ENCODE measurements at places on chromosomes 5 and 9. TPM values are rescaled to one million over a fixed set of nuclear protein-coding genes. Genes with fewer than 3 reads are reported as not detected.
A peak's percentile ranks its signal among the peaks of the same experiment; 100 is the strongest.

EQTN gene
- total RNA-seq: 0.08 TPM

ARHGEF28 gene
- 13.9 TPM for total RNA-seq

LCN2 gene
- total RNA-seq: 10.0 TPM

SLC34A3 gene
- not detected for total RNA-seq

GRCh38 chr5:139027150-139027549, 152.0 kb upstream of the LRRTM2 start:
- no peaks in the 10 kb centered on the region for H3K36me3 ChIP-seq
- no peak for DNase-seq
- no peaks in the 10 kb centered on the region for H3K27me3 ChIP-seq
- no peak overlapping the region for H3K4me3 ChIP-seq

- no peak overlapping the region for H3K27ac ChIP-seq
- H3K27me3 ChIP-seq: no peaks in the 10 kb centered on the region
- H3K4me1 ChIP-seq: no peaks in the 10 kb centered on the region
- H3K36me3 ChIP-seq: no peaks in the 10 kb centered on the region
- no peak overlapping the region for H3K4me3 ChIP-seq
- no peak for DNase-seq
Observed at GRCh38 chr5:60483050-60483449, 216.9 kb downstream of the DEPDC1B start.

- DNase-seq: no peak
- H3K4me3 ChIP-seq: peak overlapping the region; percentile 71
- peaks cover 28% of the 10 kb centered on the region for H3K4me1 ChIP-seq
- H3K27ac ChIP-seq: peak overlapping the region; percentile 32
- no peaks in the 10 kb centered on the region for H3K27me3 ChIP-seq
Observed at GRCh38 chr5:6714226-6715041, 1.2 kb downstream of the TENT4A start.

GRCh38 chr9:86337469-86338108, 16.6 kb downstream of the TUT7 start:
- peaks cover 7% of the 10 kb centered on the region for H3K36me3 ChIP-seq
- H3K27me3 ChIP-seq: no peaks in the 10 kb centered on the region
- H3K27ac ChIP-seq: no peak overlapping the region
- no peaks in the 10 kb centered on the region for H3K4me1 ChIP-seq

DNA sequence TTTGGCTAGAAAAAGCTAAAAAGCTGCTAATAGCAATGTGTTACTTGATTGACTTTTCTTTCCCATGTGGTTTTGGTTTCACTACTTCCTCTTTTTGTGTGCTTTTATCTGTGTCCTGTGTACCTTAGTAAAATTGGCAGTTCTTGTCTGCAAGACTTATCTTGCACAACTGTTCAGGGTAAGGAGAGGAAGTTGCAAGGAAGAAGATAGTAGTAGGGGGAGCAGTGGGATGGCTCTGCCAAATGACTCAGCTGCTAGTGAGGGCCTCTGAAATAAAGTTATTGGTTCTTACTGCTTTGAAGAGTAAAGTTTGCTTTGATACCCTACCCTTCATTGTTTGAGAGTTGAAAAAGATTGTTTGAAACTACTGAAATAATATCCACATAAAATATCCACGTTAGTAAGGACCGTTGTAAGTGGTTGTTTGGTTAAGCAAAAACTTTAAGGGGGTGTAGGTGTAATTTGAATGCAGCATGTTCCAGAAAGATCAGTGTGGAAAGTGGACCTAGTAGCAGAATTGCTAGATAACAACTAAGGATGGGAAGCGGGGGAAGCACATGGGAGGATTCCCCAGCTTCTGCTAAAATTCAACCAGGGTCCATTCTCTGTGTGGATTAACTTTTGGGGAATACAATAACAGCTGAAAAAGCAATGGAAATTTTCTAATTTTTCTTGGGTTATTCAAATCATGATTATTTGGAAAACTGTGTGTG, 123.5 kb downstream of the SCAMP1 start:
- no peaks in the 10 kb centered on the region for H3K27me3 ChIP-seq
- DNase-seq: no peak
- no peaks in the 10 kb centered on the region for H3K36me3 ChIP-seq

DNA sequence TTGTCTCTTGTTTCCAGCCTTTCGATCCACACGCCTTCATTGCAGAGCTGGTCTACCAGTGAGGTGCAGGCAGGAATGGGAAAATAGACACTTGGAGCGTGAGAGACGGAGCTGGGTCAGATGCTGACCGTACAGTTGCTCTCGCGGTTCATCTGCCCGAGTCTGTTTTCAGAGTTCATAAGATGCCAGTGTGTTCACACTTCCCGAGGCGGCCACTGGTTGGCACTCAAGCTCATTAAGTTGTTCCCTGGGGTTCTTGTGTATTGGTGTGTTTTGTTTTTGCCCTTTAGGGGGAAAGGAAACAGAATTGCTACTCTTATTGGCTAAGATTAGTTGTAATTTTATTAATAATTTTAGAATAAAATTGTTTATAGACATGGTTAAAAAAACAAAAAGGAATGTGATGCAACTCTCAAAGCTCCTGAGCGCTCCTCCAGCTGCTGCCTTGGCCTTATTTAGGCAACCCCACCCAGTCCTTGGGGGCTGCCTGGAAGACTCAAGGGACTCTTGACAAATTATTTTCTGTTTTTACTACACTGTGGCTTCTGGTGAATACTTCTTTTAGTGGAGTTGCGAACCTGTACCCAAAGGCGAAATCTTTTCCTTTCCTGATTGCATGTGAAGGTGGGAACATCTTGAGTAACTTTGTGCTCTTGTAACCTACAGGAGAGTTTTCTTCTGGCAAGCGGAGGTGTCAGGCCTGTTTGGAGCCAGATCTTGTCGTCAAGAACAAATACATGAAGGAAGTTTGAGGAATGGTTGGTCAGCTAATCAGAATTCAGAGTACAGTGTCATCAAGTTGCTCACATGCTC, 146.1 kb downstream of the MAST4 start:
- H3K27ac ChIP-seq: no peak overlapping the region
- H3K4me1 ChIP-seq: peaks cover 2% of the 10 kb centered on the region
- DNase-seq: no peak
- no peaks in the 10 kb centered on the region for H3K36me3 ChIP-seq
- no peaks in the 10 kb centered on the region for H3K27me3 ChIP-seq
